ENCODE measurements at places on chromosomes 6 and 20.

DNA sequence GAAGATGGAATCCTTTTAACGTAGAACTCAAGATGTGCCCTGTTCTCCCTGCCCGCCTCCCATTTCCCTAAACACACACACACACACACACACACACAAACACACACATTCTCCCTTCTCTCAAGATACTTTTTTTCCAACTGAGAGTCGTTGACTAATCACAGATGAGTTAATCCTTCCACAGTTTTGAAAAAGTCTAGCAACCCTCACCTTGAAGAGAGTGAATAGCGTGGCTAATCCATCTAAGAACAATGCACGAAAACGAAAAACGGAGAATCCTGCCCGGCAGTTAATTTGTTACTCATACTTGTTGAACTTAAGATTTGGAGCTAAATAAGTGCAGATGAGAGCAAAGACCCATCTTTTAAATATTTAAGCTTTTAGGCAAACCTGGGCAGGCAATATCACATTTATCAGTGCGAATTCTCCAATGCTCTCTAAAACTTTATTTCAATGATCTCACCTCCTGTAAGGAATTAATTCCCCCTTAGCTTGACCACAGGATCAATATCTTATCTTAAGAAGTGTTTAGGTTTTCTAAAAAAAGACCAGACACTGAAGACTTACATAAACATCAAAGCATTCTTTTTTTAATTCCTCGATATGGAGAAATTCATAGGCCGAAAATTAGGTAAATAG is 1.1 kb downstream of the AGPAT4 start:
- DNase-seq, result no peak

DNA sequence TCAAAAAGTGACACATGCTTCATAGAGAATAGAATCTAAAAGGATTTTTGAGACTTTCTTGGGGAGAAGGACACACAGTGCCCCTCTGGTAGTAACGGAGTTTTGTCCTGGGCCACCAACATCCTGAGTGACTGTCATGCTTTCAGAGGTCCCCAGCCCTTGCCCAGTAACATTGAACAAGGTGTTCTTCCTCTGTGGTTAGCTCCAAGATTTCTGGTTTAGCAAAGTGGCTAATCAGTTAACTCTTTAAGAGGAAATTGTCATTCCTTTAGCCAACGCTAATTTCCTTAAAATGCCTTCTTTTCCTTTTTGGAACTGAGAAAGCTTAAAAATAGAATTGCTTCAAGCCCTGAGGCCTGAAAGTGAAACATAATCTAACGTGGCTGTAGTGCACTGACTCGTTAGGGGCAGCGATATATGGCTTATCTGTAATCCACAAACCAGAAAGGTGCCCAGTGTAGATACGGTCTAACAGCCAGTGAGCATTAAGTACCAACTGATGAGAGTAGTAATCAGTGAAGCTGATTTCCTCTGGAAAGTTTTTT is 7.8 kb downstream of the E2F3 start:
- DNase-seq, result no peak

DNA sequence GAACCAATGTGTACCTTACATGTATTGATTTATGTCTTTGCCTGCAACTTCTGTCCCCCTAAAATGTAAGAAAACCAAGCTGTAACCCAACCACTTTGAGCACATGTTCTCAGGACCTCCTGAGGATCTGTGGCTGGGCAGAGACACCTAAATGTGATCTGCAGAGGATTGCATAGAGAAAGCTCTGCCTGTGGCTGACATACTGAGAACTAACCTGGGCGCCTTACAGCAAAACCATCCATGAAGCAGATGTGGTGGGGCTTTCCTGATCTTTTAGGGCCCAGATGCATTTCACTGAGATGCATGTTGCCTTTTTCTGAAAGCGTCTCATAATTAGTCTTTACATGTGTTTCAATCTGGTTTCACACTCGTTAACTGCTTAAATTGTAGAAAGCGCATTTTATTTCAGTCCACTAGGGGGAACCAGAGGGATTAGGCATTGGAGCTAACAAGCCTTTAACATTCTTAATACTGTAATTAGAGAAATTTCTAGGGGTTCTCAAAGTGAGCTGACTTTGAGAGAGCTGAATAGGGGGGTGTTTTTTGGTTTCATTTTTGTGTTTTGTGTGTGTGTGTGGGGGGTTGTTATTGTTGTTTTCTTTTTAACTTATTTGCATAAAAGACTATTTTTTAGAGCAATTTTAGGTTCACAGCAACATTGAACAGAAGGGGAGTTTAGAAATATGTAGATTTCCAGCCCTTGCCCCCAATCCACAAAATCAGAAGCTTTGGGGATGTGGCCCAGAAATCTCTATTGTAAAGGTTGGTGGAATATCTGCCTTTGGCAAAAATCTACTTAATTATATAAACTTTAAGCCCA is 50.9 kb upstream of the FAM184A start:
- DNase-seq, result peak; percentile 64

DNA sequence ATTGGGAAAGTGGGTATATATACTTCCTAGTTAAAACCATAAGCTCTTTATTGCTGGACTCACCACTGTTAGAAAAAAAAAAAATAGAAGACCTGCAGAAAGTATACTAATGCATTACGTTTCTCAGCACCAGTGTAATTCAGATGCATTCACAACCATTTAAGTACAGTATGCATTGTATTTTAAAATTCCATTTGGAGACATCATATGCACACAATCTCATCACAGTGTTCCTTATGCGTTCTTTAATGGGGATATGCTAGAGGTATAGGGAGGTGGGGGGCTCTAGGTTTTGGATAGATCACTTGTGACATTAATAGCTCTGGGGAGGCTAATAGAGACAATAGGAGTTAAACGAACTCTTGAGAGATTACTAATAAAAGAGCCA is 9.4 kb downstream of the TFAP2A start:
- DNase-seq, result no peak

- DNase-seq, result no peak
Measured at GRCh38 chr6:159163901-159164370, 5.3 kb upstream of the FNDC1 start.

Data from NCI-H774 (cell line).